ENCODE measurements at places on chromosomes 2 and 18. TPM values are rescaled to one million over a fixed set of nuclear protein-coding genes. Genes with fewer than 3 reads are reported as not detected.
A peak's percentile ranks its signal among the peaks of the same experiment; 100 is the strongest.

Gene VWC2L
- not detected for total RNA-seq

DNA sequence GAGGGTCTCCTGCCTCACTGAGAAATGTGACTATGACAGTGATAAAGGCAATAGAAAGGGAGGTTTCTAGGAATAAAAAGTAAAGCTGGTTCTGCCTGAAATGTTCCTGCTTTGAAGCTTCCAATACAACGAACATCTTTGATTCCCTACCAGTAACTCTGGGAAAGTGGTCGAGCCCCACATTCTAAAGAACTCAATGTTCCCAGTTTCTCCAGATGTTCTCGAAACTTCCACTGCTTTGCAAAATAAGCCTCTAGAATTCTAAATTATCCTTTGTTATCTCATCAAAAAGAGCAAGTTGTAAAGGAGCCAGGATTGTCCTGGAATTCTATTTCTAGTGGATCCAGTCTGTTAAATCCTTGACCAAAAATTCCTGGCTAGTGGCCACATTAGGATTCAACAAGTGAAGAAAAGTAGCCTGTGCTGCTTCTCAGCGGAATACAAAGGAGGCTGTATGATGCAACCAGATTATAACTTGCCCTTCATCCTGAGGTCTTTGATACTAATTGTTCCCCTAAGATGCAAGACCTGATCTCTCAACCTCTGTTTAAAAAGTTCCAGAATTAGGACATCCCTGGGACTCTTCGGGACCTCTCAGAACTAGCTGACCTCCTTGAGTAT, 8.4 kb downstream of the SCN7A start:
- H3K4me3 ChIP-seq: no peak overlapping the region
- no peaks in the 10 kb centered on the region for H3K36me3 ChIP-seq
- peak overlapping the region; percentile 64 for H3K27ac ChIP-seq
- no peaks in the 10 kb centered on the region for H3K27me3 ChIP-seq
- no peaks in the 10 kb centered on the region for H3K4me1 ChIP-seq
- DNase-seq: no peak

DNA sequence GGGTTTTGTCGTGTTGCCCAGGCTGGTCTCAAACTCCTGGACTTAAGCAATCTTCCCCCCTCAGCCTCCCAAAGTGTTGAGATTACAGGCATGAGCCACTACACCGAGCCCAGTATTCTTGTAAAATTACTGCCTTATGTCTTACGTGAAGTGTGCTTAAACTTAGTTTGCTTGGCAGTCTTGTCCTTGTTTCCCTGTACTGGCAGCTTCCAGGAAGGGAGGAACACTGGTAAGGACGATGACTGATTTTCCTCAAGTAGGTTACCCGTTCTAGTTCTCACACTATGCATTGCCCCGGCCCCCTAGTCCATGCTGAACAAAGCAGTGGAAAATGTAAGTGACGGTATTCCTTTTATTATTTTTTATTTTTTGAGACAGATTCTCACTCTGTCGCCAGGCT, 19.7 kb upstream of the GATA6 start:
- H3K4me3 ChIP-seq: no peak overlapping the region
- H3K27me3 ChIP-seq: no peaks in the 10 kb centered on the region
- H3K27ac ChIP-seq: no peak overlapping the region

- H3K36me3 ChIP-seq: no peaks in the 10 kb centered on the region
- DNase-seq: no peak
- H3K4me1 ChIP-seq: no peaks in the 10 kb centered on the region
- no peak overlapping the region for H3K4me3 ChIP-seq
- H3K27me3 ChIP-seq: no peaks in the 10 kb centered on the region
Observed at GRCh38 chr18:13178976-13179375, 39.6 kb upstream of the LDLRAD4 start.

Gene KLHL14
- 0.72 TPM for total RNA-seq

- H3K36me3 ChIP-seq: no peaks in the 10 kb centered on the region
- DNase-seq: no peak
- H3K27me3 ChIP-seq: peaks cover 89% of the 10 kb centered on the region
- H3K4me1 ChIP-seq: peaks cover 23% of the 10 kb centered on the region
Observed at GRCh38 chr2:120736624-120737339, 1.1 kb downstream of the GLI2 start.

Gene BOLL
- not detected for total RNA-seq

GRCh38 chr18:63071701-63072141, 247.8 kb downstream of the BCL2 start:
- H3K27me3 ChIP-seq: no peaks in the 10 kb centered on the region
- H3K4me1 ChIP-seq: peaks cover 5% of the 10 kb centered on the region
- no peak overlapping the region for H3K27ac ChIP-seq

DNA sequence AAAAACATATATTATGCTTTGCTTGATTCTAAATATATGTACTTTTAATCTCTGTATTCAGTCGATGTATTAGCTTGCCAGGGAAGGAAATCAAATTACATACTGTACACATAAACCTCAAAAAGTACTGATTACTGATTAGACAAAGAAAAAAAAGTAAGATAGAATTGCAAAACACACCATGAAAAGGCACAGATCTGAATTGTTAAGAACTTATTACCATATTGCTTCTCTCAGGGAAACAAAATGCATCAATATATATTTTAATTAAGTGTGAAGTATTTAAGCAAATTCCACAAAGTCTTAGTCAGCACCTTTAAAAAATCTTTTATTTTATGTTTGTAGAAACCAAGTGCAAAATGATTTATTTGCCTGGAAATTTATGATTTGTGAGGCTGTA, 309.3 kb downstream of the RNF144A start:
- no peaks in the 10 kb centered on the region for H3K4me1 ChIP-seq
- no peaks in the 10 kb centered on the region for H3K27me3 ChIP-seq
- H3K36me3 ChIP-seq: no peaks in the 10 kb centered on the region

Gene DPP10
- total RNA-seq: 1.0 TPM

Gene CYP27C1
- not detected for total RNA-seq

Gene STK17B
- 66.9 TPM for total RNA-seq

Gene PKDCC
- total RNA-seq: 65.5 TPM

GRCh38 chr18:28961669-28962228, 784.8 kb upstream of the CDH2 start:
- no peaks in the 10 kb centered on the region for H3K27me3 ChIP-seq
- no peak overlapping the region for H3K27ac ChIP-seq
- H3K4me3 ChIP-seq: no peak overlapping the region
- no peak for DNase-seq

- no peaks in the 10 kb centered on the region for H3K27me3 ChIP-seq
- no peak overlapping the region for H3K4me3 ChIP-seq
- H3K36me3 ChIP-seq: no peaks in the 10 kb centered on the region
- no peak overlapping the region for H3K27ac ChIP-seq
Observed at GRCh38 chr2:144010096-144010836, 509.7 kb downstream of the ZEB2 start.

Gene MC5R
- total RNA-seq: not detected

GRCh38 chr2:134282629-134283400, 28.9 kb downstream of the MGAT5 start:
- H3K27ac ChIP-seq: no peak overlapping the region
- no peak for DNase-seq

DNA sequence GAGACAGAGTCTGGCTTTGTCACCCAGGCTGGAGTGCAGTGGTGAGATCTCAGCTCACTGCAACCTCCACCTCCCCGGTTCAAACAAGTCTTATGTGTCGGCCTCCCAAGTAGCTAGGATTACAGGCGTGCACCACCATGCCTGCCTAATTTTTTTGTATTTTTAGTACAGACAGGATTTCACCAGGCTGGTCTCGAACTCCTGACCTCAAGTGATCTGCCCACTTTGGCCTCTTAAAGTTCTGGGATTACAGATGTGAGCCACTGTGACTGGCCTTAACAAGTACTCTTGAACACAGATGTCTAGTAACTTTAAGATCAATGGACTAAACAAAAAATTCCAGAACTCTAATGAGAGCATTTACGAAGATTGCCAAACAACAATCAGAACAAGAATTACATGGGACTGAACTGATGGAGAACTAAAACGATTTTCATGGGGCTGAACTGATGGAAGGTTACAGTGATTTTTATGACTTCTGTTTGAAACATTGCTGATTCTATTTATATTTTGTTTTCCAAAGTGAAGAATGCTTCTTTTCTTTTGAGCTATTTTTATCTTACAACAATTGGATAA, 46.5 kb upstream of the ST3GAL5 start:
- no peaks in the 10 kb centered on the region for H3K27me3 ChIP-seq
- H3K4me1 ChIP-seq: peaks cover 10% of the 10 kb centered on the region
- H3K27ac ChIP-seq: no peak overlapping the region
- no peaks in the 10 kb centered on the region for H3K36me3 ChIP-seq
- H3K4me3 ChIP-seq: no peak overlapping the region

- no peaks in the 10 kb centered on the region for H3K27me3 ChIP-seq
- no peak overlapping the region for H3K4me3 ChIP-seq
- H3K36me3 ChIP-seq: no peaks in the 10 kb centered on the region
Observed at GRCh38 chr18:22930089-22930713, 2.9 kb upstream of the RBBP8 start.

Gene SERPINB2
- total RNA-seq: 0.38 TPM

GRCh38 chr2:25115249-25115883, 53.0 kb downstream of the POMC start:
- H3K27ac ChIP-seq: no peak overlapping the region
- H3K4me1 ChIP-seq: no peaks in the 10 kb centered on the region
- H3K4me3 ChIP-seq: no peak overlapping the region
- no peaks in the 10 kb centered on the region for H3K27me3 ChIP-seq

Gene COLEC11
- 1.5 TPM for total RNA-seq

Gene CYTIP
- 34.7 TPM for total RNA-seq

- H3K4me1 ChIP-seq: peaks cover 8% of the 10 kb centered on the region
- no peaks in the 10 kb centered on the region for H3K36me3 ChIP-seq
- H3K4me3 ChIP-seq: no peak overlapping the region
- DNase-seq: no peak
- no peaks in the 10 kb centered on the region for H3K27me3 ChIP-seq
- no peak overlapping the region for H3K27ac ChIP-seq
Observed at GRCh38 chr2:112809112-112809511, 24.8 kb upstream of the IL1A start.
